CD4-positive, alpha-beta T cell treated with Interleukin-1 beta for 1 hour (primary cell): ENCODE measurements at places on chromosomes 4 and X.

DNA sequence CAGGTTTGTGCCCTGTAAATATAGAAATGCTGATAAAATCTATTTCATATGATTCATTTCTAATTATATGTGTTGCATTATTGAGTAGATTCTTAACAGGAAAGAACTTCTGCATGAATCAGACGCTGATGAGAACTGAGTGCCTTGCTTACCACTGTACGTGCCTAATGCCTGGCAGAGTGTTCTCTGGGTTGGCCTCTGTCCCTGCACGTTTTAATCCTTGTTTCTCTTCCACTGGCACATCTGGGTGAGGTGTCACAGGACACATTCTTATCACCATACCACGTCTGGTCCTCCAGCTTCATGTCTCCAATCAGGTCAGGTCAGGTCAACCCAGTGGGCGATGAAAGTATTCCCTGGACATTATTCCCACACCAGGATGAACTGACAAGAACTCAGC lies 53.6 kb downstream of the KLF3 start:
- DNase-seq: no peak

DNA sequence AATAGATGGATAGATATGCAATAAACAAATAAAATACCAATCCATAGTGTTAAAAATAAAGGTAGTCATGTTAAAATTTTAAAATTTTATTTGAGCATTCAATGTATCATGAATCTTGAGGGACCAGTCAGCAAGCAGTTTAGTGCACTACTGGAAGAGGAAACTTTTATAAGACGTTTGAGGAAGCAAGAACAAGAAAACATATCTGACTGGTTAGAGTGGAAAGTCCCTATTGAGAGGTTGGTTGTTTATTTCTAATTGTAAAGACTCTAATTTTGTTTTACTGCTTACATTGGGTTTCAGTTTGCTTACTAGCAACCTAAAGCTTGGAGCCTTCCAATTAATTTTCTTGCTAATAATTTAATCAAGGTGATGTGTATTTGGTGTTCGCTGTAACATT lies 786.2 kb downstream of the RAB28 start:
- no peak for DNase-seq

- no peak for DNase-seq
Measured at GRCh38 chr4:91837608-91838029, 466.1 kb upstream of the GRID2 start.

DNA sequence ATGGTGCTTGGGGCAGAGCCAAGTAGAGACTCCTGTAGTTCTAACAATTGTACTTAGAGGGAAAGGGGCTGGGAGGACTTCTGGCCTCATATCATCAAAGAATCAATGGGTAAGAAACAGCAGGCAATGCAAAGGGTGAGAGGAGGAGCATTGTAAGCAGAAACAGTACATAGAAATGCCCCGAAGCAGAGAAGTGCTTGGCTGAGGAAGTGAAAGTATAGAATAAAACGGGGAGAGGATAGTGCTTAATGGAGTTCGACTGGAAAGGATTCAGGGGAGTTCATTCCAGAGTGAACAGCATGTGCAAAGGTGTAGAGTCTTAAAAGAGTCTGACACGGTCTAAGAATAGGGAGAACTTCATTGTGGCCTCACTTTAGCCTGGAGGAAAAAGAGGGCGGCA lies 103.0 kb downstream of the SYNPO2 start:
- no peak for DNase-seq

- DNase-seq: no peak
Measured at GRCh38 chr4:100493756-100494155, 24.1 kb downstream of the EMCN start.

- no peak for DNase-seq
Measured at GRCh38 chr4:92021203-92021602, 282.6 kb upstream of the GRID2 start.

DNA sequence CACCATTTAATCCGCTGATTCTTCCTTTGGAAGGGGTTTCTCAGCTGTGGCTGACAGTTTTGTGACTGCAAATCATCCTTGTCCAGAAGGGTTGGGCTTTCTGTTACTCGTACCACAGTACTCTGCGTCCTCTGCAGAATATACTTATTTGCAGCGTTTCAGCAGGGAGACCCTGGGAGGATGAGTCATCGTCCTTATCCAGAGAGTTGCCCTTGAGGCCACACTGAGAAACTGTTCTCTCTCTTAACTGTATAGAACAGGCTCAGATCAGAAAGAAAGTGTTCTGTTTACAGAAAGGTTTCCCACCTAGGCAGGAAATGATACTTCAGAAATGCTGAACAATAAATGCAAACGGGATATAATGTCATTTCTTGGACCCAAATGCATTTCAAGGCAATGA lies 47.8 kb upstream of the DDX53 start:
- no peak for DNase-seq

- no peak for DNase-seq
Measured at GRCh38 chrX:129529685-129530281, 6.5 kb upstream of the SMARCA1 start.

DNA sequence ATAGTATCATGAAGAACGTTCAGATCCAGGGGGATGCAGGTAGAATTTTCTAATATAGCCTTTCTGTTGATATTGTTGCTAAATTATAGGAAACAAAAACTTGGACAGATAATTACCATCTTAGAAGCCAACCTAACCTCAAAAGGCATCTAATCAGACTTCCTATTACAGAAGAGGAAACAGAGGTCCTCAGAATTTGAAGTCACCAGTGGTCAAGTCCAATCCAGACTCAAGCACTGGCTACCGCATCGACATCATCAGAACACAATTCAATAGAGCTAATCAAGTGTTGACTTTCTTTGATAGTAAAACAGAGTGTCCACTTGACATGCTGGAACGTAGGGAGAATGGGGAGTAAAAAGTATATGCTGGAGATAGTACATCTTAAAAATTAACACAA lies 10.3 kb upstream of the ATP10D start:
- no peak for DNase-seq

- no peak for DNase-seq
Measured at GRCh38 chr4:21366312-21366711, 582.3 kb downstream of the KCNIP4 start.

- DNase-seq: no peak
Measured at GRCh38 chr4:112099701-112100297, 45.5 kb upstream of the FAM241A start.

DNA sequence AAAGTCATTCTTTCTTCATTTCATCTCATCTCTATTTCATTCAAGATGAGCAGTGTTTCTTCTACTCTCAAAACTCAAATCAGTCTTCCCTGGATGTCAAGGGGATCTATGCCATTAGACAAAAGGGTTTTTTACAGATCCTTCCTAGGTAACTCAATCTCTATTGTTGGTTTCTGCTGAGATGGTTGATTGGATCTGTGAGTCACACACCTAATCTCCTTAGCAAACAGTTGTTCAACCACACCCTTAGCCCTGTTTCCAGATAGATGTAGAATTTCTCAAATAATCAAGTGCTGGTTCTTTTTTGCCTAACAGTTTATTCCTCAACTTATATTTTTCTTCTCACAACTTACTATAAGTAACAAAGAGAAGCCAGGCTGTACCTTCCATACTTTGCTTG lies 200.5 kb downstream of the KDR start:
- no peak for DNase-seq

DNA sequence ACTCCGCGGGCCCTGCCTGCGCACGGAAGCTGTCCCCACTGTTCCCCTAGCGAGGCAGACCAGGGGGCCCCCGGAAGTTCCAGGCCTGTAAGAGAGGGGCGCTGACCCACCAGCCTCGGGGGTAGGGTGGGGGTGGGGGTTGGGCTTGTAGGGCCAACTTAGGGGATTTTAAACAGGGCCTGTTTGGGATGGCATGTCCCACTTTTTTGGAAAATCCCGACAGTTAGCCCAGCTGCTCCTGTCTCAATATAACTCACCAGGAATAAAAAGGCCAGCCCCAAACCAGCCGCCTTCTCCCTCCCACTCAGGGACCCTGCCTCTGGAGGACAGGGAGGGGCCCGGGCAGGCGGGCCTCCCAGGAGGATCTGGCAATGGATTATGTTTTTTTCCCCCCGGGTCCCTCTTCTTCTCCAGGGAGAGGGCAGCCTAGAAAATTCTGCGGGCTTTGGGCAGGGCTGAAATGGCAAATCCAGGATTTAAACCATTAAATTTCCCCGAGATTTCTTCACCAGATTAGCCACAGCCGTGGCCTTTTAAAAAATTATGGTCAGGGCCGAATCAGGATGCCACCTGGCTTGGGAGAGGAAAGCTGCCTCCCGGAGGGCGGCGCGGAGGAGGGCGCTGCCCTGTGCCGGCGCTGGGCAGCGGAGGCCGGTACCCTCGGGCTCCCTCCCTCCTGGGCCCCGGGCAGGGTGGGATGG lies 957 bp downstream of the PPP2R2C start:
- no peak for DNase-seq

DNA sequence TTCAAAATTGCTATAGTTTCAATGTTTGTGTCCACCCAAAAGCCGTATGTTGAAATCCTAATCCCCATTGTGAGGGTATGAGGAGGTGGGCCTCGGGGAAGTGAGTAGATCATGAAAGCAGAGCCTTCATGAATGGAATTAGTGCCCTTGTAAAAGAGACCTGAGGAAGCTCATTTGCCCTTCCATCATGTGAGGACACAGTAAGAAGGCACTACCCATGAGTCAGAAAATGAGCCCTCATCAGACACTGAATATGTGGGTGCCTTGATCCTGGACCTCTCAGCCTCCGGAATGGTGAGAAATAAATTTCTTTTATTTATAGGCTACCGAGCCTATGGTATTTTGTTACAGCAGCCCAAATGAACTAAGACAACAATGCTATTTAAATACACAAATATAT lies 57.7 kb upstream of the EFHC2 start:
- no peak for DNase-seq

GRCh38 chrX:12080265-12080664 lies 58.0 kb upstream of the FRMPD4 start:
- DNase-seq: no peak

- DNase-seq: no peak
Measured at GRCh38 chr4:70979445-70980008, 13.9 kb upstream of the DCK start.

DNA sequence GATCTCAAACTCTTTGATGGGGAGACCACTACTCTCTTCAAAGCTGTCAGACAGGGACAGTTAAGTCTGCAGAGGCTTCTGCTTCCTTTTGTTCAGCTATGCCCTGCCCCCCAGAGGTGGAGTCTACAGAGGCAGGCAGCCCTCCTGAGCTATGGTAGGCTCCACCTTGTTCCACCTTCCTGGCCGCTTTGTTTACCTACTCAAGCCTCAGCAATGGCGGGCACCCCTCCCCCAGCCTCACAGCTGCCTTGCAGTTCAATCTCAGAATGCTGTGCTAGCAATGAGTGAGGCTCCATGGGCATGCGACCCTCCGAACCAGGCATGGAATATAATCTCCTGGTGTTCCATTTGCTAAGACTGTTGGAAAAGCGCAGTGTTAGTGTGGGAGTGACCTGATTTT lies 42.1 kb upstream of the UGT2B10 start:
- DNase-seq: no peak

DNA sequence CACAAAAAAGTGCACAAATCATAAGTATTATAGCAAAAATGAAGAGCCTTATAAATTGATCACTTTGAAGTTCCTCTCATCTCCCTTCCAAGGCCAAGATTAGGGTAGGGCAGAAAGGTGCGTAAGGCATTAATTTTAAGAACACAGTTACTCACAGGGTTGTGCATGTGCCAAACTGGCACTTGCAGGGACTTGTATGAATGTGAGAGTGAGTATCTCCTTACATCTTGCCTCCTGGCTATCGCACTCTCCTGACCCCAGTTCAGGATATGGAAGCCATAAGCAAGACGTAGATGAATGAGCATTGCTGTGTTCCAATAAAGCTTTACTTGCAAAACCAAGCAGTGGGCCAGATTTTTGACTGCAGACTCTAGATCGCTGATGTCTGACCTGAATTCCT lies 510.1 kb upstream of the AADAT start:
- no peak for DNase-seq

DNA sequence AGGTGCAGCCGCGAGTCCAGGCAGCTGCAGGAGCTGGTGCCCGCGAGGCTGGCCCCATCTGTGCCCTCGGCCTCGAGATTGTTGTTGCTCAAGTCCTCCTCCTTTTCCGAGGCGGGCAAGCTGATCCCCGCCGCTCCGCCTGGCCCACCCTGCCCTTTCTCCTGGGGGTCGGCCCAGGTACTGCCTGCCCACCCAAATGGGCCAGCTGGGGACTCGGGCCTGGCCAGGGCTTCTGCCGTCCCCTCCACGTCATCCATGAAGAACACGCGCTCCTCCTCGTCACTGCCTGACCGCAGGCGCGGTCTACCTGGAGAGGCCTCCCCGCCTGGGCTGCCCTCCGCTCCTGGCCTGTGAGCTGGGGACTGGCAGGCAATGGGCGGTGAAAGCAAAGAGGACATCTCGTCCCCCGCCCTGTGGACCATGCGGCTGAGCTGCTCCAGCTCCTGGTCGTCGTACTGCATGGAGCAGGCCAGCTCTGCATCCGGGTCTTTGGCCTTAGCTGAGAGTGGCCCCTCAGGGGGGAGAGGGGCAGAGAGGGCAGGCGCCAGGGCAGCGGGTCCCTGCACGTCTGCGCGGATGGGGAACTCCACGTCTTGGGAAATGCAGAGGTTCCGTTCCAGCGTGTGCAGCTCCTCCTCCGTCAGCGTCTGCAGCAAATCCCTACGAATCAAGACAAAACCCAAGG lies 43.1 kb upstream of the MXD4 start:
- no peak for DNase-seq

GRCh38 chr4:85952528-85952927 lies 407.3 kb downstream of the MAPK10 start:
- no peak for DNase-seq

DNA sequence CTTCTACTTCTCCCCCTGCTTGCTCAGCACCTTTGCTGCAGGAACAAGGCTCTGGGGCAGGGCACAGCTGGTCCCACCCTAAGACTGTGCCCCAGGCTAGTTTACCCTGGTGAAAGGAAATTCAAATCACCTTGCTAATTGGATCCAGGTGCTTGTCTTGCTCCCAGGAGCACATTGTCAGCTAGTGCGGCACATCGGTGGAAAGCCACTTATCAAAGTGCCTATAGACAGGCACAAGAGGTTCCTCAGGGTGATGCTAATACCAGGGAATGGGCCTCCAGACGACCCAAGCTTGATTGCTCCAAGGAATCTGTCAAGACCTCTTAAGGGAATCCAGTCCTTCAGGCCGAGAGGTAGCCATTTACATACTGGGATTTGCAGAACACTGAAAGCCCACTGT lies 64.5 kb upstream of the PRPS1 start:
- no peak for DNase-seq

- DNase-seq: no peak
Measured at GRCh38 chr4:81452452-81453006, 19.2 kb downstream of the RASGEF1B start.

GRCh38 chrX:109384699-109385098 lies 97.2 kb downstream of the GUCY2F start:
- DNase-seq: no peak
